Stimulated activated CD8-positive, alpha-beta memory T cell treated with anti-CD3 and anti-CD28 coated beads, Interleukin-2, amount 100 ng/mL, for 1 hour (primary cell): ENCODE measurements at places on chromosomes 5 and 9.

- DNase-seq: peak; percentile 33
These were observed 79.5 kb upstream of the HTR4 start for GRCh38 chr5:148733601-148734438.

DNA sequence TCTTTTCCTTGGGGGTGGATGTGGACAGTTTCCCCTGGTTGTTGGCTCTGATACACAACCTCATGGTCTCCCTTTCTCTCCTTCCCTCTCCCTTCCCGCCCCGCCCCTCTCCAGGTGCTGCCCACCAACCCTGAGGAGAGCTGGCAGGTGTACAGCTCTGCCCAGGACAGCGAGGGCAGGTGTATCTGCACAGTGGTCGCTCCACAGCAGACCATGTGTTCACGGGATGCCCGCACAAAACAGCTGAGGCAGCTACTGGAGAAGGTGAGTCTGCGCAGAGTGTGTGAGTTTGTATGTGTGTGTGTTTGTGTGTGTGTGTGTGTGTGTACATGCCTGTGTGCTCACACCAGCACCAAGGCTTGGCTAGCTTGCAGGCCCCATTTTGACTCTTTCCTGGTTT, 2.6 kb downstream of the OLFM1 start:
- no peak for DNase-seq

- peak; percentile 40 for DNase-seq
These were observed 547 bp downstream of the ANP32B start for GRCh38 chr9:97983589-97984187.

- no peak for DNase-seq
These were observed 56.8 kb downstream of the FAM81B start for GRCh38 chr5:95447961-95448360.

DNA sequence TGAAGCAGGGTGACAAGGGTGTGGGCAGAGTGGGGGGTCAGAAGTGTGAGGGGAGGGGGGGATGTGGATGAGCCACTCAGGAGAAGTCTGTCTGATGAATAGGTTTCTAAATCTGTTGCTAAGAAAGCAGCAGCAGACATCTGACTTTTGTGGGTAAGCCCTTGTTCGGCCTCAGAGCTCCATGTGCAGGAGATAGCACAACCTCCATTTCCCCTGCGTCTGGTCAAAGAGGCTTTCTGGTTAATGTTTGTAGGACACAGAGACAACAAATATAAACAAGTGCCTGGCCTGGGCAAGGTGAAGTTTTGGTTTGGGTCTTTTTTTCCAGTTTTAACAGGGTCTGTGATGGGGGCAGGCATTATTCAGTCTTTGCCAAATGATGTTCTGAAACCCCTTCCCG, 57.0 kb upstream of the GNE start:
- no peak for DNase-seq

DNA sequence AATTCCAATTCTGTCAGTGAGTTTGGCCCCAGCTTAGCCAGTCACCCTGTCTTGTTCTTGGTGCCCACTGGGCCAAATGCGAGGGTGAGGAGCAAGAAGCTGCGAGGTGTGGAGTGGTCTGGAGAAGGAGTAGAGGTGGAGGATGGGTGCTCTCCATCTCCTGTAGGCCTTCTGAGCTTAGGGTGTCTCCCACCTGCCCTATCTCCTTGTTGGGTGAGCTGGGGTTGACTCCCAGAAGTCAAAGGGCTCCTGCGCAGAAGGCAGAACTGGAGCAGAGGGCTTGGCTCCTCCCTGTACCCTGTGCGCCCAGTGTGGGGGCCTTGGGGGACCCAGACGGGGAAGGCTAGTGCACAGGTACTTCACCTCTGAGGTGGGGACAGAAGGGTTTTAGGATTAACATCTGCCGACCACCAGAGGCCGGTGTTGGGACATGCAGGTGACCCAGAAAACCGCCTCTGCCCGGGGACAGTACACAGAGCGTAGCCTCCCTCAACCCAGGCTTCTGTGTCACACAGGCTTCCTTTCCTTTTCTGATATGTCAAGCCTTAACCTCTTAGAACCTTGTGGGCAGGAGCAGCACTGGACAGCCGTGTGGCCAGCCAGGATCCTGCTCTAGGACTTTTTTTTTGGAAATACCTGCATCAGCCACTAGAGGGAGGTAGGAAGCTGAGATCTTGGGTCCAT, 16.9 kb downstream of the IL5 start:
- DNase-seq: no peak

DNA sequence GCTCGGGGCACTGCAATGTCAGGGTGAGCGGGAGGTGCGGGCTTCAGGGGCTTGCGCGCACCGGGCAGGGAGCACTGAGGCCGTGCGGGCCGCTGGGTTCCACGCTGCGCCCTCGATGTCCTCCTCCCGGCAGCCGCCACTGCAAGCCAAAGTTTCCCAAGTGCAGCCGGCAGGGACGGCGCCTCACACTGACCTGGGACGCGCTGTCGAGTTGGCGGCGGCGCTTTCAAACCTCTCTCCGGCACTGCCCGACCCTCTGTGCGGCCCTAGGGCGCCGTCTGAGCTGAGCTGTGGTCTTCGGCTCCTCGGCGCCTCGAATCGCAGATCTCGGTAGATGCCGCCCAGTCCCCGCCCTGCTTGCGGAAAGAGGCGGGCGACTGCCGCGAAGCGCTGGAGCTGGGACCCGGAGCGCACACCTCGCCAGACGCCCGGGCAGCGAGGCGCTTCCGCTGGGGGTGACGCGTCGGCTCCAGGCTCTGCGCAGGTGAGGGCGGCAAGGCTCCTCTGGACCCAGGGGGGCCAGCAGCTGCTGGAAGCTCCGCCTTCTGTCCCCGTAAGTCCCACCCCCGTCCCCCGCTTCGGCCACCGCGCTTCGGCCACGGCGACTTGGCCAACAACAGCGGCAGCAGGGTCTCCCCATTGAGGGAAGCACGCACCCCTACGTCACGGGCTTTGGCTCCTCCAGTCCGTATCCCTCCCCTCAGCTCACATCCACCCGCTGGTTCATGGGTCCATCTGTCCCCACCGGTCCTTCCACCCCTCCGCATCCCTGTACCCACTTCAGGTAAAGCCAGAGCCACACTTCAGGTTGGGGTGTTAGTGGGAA, at the start of gene ANKRD34B:
Gene ANKRD34B, minus strand, starts transcription at position 320 of the 826 bp plus-strand sequence. CDS start 10,261 bp downstream, outside the sequence.
- DNase-seq: no peak

DNA sequence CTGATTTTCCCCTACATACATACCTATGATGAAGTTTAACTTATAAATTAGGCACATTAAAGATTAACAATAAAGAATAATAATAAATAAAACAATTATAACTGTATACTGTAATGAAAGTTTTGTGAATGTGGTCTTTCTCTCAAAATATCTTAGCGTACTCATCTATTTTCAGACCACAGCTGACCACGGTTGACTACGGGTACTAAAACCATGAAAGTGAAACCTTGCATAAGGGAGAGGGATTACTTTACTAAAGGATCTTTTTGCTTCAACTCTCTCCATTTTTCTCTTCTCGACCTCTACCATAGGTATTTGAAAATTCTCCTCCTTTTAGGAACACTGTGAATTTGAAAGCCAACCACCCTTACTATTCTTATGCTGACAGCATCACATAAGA, 475.5 kb downstream of the CETN3 start:
- no peak for DNase-seq

DNA sequence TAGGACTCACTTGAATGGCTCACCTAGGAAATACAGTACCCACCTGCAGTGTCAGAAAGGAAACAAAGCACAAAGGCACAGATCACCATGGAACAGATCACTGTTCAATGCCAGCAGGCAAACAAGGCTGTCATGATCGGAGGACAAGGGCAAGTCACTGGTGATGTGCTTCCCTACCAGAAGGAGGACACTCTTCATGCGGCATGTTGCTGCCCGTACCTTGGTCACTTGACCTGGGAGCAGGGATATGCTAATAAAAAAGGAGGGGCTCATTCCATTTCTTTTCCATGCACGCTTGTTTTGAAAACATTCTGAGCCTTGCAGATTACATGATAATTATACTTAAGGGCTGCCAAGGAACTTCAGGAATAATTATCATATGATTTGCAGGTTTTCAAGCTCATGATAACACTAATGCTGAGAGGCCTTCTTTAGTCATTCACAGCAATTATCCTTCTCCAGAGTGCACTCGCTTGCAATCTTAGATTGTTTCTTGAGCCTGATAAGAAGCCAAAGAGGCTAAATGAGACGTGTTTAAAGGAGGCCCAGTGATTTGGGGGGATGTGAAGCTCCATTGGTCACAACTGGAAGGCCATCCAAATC, 36.1 kb upstream of the STARD4 start:
- no peak for DNase-seq

DNA sequence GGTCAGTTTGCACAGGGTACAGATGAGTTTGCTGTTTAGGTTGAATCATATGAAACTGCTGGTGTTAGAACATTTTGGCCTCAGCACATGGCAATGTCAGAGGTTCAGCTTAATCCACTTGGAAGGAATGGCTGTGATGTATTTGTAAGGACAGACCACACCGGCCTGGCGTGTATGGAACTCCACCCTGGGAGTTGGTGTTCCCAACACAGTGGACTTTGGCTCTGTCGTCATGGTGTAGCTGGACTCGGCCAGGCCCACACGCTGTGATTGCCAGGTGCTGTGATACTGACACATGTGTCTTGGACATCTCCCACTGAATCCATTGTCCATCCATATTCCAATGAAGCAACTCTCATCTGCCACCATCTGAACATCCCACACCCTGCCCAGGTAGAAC, 90.3 kb downstream of the ZNF618 start:
- no peak for DNase-seq

DNA sequence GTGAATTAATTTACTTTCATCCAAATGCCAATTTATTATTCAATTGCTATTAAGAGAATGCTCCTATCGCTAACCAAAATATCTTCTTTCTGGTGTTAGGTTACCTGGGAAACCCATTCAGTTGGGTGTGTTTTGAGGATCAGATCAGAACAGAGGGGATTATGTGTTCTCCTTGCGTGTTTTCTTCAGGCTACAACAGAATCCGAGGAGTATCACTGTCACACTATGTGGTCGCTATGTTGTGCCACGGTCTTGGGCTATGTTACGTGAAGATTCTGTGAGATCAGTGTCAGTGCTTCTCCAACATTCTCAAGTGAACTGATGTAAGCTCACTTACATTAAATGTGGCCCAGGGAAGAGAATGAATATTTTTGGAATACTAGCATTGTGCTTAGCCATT, 39.0 kb downstream of the ADCY2 start:
- DNase-seq: no peak

- DNase-seq: no peak
These were observed 21.4 kb downstream of the GOLGA2 start for GRCh38 chr9:128254362-128254761.

- DNase-seq: no peak
These were observed 34.3 kb downstream of the DNAH5 start for GRCh38 chr5:13910201-13910600.

GRCh38 chr9:137582286-137582860, 3.6 kb upstream of the DPH7 start:
- no peak for DNase-seq

- DNase-seq: no peak
These were observed 239.0 kb downstream of the ISL1 start for GRCh38 chr5:51622161-51622790.

DNA sequence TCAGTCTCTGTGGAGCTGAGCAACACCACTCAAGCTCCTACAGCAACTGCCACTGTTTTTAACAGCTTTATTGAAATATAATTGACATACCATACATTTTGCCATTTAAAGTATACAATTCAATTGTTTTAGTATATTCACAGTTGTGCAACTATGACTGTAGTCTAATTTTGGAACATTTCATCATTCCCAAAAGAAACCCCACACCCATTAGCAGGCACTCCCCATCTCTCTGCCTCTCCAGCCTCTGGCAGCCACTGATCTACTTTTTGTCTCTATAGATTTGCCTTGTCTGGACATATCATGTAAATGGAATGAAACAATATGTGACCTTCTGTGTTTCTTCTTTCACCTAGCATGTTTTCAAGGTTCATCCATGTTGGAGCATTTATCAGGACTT, 43.5 kb downstream of the RUSC2 start:
- DNase-seq: no peak

DNA sequence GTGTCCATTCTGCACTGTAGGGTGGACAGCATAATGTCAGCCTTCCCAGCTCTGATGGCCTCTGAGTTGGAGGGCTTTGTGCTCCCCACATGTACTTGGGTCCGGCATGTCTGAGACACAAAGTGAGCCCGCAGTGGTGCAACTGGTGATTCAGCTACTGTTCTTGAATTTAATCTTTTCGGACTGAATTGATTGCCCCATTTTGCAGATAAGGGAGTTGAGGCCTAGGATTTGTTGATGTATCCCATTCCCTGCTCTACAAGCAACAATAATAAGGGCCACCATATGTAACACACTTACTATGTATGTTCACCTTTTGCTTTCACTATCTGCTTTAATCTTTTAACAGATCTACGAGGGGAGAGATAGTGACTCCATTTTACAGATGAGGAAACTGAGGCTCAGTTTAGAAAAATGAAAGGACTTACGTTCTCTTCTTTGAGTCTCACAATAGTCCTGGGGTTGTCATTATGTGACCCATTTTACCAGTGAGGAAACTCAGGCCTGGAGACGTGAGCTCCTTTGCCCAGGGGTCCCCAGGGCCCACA, 4.5 kb downstream of the GSN start:
- DNase-seq: no peak

DNA sequence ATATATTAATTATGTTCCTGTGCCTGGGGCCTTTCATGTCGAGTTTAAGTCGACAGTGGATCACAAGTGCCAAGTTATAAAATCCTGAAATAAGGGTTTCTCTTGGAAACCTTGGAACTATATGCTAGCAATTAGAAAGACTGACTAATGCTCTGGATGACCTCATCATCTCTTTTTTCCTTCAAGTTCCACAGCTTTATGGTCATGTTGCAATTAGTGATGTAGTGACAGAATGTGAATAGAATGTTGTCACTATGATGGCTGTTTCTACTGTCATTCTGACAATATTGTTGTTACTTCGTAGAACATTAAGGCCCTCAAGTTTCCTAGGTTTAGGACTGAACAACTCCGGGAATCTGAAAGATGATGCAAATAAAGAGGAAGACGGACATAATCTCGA, 368.0 kb upstream of the SEMA6A start:
- DNase-seq: no peak

DNA sequence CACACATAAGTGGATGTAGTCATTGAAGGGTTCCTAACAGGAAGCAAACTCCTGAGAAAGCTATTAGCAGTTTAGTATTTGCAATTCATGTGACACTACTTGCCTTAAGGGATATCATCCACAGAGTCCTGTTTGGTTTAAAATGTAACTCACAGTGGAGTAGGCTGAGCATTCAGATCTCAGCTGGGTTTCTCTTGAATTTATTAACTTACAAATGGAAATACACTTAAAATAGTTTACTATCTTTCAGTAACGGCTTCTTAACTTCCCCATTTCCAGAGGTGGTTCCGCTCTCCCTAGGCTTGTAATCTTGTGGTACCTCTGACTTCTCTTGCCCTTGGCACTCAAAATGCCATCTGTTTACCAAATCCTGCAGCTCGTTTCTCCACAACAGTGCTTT, 660.7 kb upstream of the ADAMTS16 start:
- no peak for DNase-seq

DNA sequence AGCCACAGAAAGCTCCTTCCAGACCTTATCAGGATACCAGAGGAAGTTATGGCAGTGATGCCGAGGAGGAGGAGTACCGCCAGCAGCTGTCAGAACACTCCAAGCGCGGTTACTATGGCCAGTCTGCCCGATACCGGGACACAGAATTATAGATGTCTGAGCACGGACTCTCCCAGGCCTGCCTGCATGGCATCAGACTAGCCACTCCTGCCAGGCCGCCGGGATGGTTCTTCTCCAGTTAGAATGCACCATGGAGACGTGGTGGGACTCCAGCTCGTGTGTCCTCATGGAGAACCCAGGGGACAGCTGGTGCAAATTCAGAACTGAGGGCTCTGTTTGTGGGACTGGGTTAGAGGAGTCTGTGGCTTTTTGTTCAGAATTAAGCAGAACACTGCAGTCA, 70.8 kb upstream of the ENTREP1 start:
- no peak for DNase-seq

GRCh38 chr5:14977058-14977685, 105.6 kb upstream of the ANKH start:
- no peak for DNase-seq
